ENCODE measurements at places on chromosomes 1 and 21.

- DNase-seq, result no peak
These were observed 19.5 kb upstream of the TENT5C start for GRCh38 chr1:117586337-117586736.

- no peak for DNase-seq
These were observed 51.8 kb downstream of the MAGI3 start for GRCh38 chr1:113442131-113442530.

DNA sequence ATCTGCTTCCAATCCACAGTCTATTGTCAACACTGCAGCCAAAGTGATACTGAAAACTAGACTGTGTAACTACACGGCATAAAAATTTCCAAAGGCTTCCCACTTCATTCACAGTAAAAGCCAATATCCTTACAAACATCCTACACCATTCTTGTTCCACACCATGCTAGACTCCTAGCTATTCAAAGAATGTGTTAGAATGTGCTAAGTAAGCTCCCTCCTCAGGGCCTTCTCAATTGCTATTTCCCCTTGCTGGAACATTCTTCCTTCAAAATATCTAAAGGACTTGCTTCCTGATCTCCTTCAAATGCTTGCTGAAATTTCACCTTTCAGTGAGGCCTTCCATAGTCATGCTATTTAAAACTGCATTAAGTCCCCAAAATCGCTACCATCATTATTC, 228.1 kb downstream of the AKT3 start:
- DNase-seq, result no peak

GRCh38 chr1:240538776-240539430, 73.1 kb downstream of the GREM2 start:
- no peak for DNase-seq

DNA sequence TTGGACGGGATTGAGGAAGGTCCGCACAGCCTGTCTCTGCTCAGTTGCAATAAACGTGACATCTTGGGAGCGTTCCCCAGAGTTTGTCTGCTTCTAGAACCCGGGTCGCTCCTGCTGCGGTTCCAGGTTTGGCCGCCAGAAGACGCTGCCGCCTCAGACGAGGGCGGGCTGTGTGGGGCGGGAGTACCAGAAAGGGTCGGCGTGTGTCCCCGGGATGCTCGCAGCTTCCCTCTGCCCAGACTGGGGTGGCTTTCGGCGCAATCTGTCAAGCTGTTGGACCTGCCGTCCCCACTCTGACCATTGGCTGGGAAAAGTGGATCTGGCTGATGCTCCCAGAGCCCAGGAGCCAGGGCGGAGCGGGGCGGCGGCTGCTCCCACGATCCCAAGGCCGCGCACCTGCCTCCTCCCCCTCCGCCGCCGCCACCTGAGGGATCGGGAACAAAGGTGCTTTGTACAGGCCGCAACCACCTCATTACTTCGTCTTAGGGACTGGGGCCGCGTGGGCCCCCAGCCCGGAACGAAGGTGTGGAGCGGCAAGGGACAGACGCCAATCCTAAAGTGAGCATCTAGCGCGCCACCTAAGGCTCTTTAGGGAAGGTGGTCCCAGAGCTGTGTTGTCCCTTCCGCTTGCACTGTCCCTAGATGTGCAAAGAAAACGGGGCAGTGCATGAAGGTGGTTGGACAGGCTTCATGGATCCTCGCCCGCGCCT, 683 bp upstream of the EFNA4 start:
- DNase-seq, result peak; percentile 68

GRCh38 chr1:193763266-193763665, 576.9 kb upstream of the B3GALT2 start:
- DNase-seq, result no peak

- no peak for DNase-seq
These were observed 63.8 kb downstream of the LMO4 start for GRCh38 chr1:87392248-87393192.

DNA sequence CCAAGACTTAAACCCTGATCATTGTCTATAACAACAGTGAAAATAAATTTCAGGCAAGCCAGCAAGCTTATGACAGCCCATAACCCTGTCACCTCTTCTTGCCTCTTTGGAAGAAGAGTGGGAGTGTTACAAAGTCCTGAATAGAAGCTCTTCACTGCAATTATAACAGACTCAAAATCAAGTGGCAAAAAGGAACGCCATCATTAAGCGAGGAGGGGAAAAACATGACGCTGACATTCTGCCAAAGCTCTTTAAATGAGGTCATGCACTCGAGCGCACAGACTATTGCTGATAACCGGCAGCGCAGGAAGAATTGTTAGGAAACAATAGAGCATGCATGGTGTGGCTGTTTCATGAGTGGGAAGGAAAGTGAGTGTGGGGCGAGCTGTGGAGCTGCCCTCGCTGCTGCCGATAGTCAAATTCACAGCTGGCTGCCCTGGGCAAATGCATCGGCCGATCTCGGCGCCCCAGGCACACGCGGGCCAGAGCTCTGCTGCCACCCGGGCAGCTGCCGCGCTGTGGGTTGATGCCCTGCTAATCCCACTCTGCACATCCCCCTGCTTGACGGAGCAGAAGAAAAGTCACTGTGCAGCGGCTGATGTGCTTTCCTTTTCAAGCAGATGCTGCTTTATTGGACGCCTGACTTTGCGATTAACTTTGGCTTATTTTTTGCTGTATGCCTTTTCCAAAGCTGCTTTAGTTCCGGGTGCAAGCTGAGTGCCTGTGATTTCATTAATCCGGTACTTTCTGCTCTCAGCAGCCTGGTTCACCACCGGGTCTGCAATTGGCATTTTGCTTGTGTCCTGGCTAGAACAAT, 102.4 kb upstream of the ST6GALNAC5 start:
- no peak for DNase-seq

- DNase-seq, result no peak
These were observed 15.8 kb upstream of the C8A start for GRCh38 chr1:56838759-56839158.

GRCh38 chr1:236103059-236103458, 38.2 kb upstream of the NID1 start:
- no peak for DNase-seq

DNA sequence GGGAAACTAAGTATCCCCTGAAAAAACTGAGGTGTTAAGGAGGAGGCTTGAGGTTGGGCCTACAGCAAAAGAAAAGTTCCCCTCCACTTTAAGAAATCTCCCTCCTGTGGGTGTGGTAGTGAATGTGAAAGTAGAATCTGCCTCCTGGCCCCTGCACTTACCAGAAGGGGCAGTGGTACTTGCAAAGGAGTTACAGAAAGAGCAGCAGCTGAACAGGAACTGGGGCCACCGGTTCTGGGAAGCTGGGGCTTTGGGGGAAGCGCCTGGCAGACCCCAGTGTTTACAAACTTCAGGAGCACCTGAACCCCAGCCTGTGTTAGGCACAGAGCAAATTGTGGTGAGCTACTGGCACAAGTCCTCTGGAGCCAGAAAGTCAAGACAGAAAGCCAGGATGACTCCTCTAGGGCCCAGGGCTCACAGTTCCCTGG, 250.2 kb upstream of the FGGY start:
- no peak for DNase-seq

DNA sequence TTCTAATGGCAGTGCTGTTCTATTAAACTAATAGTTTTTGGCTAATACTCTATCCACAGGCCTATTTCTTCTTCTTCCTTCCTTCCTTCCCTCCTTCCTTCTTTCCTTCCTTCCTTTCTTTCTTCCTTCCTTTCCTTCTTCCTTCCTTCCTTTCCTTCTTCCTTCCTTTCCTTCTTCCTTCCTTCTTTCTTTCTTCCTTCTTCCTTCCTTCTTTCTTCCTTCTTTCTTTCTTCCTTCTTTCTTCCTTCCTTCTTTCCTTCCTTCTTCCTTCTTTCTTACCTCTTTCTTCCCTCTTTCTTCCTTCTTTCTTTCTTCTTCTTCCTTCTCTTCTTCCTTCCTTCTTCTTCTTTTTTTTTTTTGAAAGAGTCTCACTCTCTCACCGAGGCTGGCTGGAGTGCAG, 31.7 kb downstream of the CCDC190 start:
- DNase-seq, result no peak

DNA sequence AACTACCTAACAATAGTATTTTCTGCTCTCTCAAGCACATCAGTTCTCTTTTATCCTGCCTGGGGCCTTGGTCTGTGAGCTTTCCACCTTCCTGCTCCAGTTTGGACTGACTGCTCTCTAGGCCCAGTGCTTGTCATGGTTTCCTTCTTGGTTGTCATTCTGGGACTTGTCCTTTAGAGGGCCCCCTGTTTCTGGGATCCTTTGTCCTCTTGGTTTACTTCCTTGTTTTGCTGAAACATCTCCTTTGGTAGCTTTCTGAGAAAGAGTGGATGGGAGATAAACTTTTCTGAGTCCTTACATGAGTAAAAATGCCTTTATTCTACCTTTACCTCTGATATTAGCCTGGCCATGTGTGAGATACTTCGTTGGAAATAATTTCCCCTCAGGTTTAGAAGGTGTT, 4.7 kb downstream of the SLC1A7 start:
- no peak for DNase-seq

- DNase-seq, result no peak
These were observed 33.2 kb upstream of the SAMD13 start for GRCh38 chr1:84268346-84268745.

GRCh38 chr1:94310570-94311270, 73.3 kb upstream of the ARHGAP29 start:
- no peak for DNase-seq

- DNase-seq, result no peak
These were observed 156.5 kb downstream of the CASZ1 start for GRCh38 chr1:10639775-10640578.

GRCh38 chr1:205088341-205088740, 4.1 kb upstream of the TMEM81 start:
- no peak for DNase-seq

GRCh38 chr1:242449661-242450060, 74.8 kb downstream of the PLD5 start:
- no peak for DNase-seq
